ENCODE measurements at places on chromosomes 4 and X.

DNA sequence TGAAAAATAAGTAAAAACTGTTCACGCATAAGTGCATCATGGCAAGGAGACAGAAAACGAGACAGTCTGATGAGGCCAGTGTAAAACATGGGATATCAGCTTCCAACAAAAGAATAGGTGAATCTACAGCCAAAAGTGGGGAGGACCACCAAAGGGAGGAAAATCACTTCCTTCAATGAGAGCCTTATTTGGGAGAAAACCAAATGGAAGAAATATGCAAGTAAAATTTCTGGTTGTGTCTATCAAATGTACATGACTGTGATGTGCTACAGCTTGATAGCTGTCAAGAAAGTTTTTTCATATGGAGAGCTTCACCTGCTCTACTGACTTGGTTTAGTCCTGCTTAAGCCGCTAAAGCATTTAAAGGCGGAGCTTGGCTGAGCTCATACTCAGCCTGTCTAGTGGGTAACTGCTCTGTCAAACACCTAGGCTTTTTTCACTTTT lies 66.2 kb downstream of the MAGEA1 start:
- DNase-seq = no peak

DNA sequence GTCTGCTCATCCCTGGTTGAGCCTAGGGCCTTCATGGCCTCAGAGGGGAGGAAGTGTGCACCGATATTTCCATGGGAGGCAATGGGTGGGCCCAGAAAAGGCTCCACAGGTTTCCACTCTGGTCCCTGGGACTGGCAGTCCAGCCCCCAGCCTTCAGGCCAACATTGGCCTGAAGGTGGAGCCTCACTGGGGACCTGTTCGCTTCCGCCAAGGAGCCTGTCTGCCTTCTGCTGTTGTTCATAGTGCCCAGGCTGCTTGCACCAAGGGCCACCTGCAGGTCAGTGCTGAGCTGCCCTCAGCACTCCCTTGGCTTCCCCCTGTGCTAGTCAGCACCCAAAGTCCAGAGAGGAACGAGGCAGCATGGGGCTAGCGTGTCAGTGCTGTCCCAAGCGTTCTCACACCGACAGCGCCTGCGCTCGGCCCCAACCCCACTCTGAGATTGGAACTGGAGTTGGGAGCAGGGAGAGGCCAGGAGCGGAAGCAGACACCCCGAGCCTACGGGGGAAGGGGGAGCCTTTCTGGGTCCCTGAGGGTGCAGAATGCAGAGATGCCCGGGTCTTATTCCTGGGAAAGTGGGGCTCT lies 720.7 kb downstream of the PCDH18 start:
- no peak for DNase-seq

DNA sequence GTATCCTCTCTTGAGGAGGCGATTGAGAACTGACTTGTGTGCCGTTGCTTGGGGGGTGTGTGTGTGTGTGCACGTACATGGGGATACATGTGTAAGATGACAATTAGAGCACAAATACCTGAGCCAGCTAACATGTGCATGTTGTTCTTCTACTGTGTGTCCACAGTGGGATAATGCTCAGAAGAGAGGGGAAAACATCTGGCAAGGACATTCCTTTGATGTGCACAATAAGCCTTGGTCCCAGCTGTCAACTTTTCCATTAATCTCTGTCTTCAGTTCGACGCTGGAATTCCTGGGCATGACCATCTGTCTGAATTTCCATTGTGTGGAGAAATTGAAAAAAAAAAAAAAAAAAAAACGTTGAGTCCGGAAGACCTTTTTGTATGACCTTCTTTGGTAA lies 592.0 kb upstream of the GALNTL6 start:
- no peak for DNase-seq

GRCh38 chrX:2820136-2820771 lies 8.5 kb upstream of the GYG2 start:
- DNase-seq = no peak

DNA sequence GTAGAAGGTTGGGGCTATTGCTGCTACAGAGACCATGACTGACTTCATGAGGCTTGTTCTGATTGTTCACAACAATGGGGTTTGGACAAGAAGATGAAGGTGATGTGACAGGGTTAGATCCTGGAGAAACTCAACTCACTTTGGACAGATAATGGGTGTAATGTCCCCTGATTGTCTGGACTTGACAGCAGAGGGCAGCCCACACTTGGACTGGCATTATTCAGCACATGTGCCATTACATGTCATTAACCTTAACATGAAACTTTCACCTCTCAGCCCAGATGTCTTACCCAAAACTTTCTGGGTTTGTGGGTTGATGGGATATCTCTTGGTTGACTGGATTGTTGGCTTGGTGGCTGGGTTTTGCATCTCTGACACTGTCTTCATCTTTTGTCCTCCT lies 101.5 kb downstream of the MXRA5 start:
- no peak for DNase-seq

- no peak for DNase-seq
These were observed 159.9 kb upstream of the PCDH18 start for GRCh38 chr4:137692205-137692604.

- DNase-seq = no peak
These were observed 29.8 kb downstream of the PCDH18 start for GRCh38 chr4:137502339-137503129.

GRCh38 chr4:183471946-183472708 lies 27.7 kb downstream of the CDKN2AIP start:
- DNase-seq = peak; percentile 83

Measured in activated CD8-positive, alpha-beta memory T cell treated with anti-CD3 and anti-CD28 coated beads, Interleukin-2, amount 10 ng/mL, durations not matched to agents 7 days and 5 days (primary cell).